ENCODE measurements at places on chromosomes 1 and 21.

- no peak for DNase-seq
These were observed 1.8 kb upstream of the PTTG1IP start for GRCh38 chr21:44875316-44875700.

GRCh38 chr1:218584418-218585155 is 239.5 kb downstream of the TGFB2 start:
- no peak for DNase-seq

DNA sequence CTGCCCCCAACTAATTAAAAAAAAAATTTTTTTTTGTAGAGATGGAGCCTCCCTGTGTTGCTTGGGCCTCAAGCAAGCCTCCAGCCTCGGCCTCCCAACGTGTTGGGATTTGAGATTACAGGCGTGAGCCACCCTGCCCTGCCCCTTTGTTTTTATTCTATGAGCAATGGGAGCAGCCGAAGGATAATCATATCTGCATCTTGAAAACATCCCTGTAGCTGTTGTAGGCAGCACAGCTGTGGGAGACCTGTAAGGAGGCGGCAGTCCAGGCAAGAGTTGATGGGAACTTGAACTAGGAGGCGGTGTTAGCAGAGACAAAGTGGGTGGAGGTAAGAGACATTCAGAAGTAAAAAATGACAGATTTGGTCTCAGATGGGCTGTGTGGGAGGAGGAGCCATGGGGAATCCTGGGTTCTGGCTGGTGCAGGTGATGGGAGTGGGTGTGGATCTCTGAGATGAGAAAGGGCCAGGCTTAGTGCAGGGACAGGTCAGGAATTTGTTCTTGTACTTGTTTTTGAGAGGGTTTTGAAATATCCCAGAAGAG is 31.3 kb downstream of the STUM start:
- no peak for DNase-seq

DNA sequence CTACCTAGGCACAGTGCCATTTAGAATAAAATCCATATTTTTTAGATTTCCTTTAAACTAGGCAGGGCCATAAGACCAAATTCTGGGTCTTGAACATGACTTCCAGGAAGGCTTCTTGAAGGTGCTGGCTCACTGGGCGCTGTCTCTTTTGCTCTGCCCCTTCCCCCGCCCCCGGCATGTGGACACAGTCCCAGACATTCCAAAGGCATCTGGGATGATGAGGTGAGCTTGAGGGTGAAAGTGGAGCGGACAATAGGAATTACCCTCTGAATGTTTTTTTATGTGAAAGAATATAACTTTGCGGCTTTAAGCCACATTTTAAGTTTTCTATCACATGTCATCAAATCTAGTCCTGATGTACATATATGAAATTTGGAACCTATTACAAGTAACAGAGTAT is 29.4 kb downstream of the RWDD3 start:
- no peak for DNase-seq

DNA sequence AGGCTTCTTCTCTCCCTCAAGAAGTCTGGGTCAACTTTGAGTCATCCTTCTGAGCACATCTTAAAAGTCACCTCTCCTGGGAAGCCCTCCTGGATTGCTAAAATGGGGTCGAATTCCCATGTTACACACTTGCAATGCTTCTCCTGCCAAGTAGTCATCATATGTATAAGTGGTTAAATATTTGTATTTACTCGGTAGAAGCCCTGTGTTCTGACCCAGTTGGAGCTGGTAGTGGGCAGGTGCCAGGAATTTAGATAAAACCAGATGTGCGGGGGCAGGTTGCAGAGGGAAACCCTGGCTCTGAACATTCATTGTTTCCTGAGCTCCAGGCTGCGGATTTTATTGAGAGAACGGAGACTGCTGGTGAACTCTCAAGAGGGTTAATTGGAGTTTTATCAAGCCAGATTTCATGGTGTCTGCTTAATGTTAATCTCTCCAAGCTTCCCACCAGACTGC is 52.8 kb upstream of the RPL11 start:
- DNase-seq = no peak

DNA sequence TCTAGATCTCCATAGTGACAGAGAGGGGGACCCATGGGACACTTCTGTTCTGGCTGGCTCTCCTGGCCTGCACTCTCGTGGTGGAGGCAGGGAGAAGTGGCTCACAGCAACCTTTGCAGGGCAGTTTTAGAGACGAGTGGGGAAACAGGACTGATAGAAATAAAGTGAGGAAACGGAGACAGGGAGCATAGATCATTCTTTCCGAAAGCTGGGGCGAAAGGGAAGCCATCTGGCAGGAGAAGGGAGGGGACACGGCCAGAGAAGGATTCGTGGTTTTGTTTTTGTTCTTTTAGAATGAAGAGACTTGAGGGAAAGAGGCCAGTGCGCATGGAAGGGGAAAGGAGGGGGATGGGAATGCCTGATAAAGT is 3.5 kb downstream of the TIE1 start:
- peak; percentile 58 for DNase-seq

DNA sequence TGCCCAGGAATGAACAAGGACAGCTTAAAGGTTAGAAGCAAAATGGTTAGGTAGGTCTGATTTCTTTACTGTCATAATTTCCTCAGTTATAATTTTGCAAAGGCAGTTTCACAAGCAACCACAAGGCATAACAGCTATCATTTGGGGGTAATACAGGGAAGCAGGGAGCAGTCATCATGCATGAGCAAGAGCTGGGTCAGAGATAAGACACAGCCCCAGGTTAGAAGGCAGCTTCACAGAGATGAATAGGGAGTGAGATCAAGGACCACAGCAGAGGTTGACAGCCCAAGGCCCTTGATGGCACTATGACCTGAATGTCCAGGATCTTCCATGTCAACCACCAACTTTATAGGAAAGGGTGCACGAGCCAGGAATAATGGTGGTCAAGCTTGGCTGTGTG is 9.0 kb upstream of the CSRP1 start:
- DNase-seq = no peak

GRCh38 chr1:92599184-92599583 is 112.5 kb upstream of the GFI1 start:
- no peak for DNase-seq

DNA sequence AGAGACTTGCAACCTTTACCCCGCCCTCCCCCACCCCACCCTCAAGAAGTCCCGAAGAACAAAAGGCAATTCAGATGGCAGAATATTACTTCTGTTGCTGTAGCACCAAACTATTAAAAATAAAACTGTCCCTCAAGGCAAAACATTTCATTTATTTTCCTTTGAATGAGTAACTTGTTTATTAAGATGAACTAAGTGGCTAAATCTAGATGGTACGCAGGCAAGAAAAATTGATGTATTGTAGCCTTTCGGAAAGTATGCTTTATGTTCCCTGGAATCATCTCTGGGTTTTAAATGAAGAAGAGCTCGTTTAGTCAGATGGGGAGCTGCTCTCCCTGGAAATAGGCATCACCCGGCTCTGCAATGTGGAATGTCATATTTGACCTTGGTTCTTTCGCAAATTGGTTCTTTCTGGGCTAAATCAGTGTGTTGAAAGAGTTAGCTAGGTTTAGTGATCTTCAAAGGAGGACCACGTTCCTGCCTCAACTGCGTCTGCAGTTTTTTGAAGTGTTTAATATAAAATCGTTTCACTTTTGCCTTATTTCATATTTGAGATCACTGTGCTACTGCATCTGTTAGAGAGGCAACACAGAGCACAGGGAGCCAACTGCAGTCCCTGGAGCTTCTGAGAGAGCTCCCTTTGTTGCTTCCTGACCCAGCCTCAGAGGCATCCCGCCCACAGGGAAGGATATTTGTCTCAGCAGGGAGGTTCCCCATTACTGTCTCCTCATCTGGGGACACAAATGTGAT is 61.8 kb downstream of the KIF26B start:
- DNase-seq = no peak

- peak; percentile 52 for DNase-seq
These were observed 19.7 kb upstream of the ALDH9A1 start for GRCh38 chr1:165717918-165718515.

GRCh38 chr21:26365849-26366248 is 195.3 kb upstream of the APP start:
- no peak for DNase-seq
